ENCODE measurements at places on chromosomes 5 and 9.

DNA sequence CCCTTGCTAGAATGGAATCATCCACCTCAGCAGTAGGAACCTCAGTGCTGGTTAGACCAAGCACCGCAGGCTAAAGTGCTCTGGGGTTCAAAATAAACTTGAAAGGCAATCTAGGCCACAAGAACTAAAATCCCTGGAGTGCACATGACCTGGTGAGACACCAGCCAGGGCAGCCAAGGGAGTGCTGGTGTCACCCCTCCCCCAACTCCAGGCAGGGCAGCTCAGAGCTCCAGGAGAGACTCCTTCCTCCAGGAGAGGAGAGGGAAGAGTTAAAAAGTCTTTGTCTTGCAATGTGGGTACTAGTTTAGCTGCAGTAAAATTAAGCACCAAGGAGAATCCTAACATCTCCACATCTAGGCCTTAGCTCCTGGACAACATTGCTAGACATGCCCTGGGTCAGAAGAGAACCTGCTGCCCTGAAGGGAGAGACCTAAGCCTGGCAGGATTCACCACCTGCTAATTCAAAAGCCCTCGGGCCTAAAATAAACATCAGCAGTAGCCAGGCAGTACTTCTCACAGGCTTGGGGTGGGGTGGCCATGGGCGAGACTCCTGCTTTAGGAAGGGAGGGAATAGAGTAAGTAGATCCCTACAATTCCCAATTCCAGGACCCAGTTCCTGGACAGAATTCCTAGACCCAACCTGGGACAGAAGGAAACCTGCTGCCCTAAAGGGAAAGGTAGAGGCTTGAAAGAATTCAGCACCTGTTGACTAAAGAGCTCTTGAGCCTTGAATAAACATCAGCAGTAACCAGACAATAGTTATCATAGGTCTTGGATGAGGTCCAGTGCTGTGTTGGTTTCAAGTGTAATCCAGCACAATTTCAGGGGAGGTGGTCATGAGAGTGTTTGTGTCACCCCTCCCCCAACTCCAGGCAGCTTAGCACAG lies 25.8 kb downstream of the UGT3A2 start:
- no peak for DNase-seq

DNA sequence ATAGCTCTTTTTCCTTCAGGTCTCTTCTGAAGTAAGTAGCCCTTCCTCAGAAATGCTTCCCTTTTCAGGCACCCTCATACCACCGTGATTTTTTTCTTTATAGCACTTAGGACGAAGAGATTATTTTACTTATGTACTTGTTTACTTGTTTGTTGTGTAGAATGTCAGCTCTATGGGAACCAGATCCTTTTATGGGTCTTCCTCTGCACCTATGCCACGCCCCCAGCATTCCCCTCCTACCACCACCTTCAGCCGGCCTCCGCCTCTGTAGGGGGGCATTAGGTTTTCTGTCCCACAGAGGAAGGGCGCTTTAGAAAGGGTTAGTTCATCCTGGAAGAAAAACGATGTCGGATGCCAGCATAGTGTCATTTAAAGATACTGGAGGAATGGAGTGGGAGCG lies 1.8 kb downstream of the CDKN2B-AS1 start:
- DNase-seq = no peak

- DNase-seq = no peak
These were observed 11.8 kb downstream of the HNRNPAB start for GRCh38 chr5:178216088-178216534.

GRCh38 chr9:91945277-91946085 lies 4.5 kb downstream of the ROR2 start:
- no peak for DNase-seq

- DNase-seq = no peak
These were observed 266.8 kb downstream of the MAT2B start for GRCh38 chr5:163772241-163772640.

DNA sequence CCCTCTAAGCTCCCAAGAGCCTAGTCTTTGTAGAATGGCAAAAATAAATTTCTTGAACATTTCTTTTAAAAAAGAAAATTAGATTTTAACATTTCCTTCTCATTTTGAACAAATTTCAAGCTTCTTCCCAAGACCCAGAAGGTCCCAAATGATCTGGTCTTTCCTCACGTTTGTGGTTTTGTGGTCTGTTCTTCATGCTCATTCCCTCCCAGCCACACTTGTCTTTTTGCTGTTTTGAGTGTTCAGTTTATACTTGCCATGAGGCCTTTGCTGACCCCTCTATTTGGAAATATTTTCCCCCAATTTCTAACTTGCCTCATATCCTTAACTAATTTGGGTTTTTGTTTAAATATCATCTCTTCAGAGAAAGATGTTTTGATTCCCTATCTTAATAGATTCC lies 133.4 kb upstream of the PAPPA start:
- no peak for DNase-seq

All from SW 1271 (cell line).